ENCODE measurements at places on chromosomes 3 and 15.

DNA sequence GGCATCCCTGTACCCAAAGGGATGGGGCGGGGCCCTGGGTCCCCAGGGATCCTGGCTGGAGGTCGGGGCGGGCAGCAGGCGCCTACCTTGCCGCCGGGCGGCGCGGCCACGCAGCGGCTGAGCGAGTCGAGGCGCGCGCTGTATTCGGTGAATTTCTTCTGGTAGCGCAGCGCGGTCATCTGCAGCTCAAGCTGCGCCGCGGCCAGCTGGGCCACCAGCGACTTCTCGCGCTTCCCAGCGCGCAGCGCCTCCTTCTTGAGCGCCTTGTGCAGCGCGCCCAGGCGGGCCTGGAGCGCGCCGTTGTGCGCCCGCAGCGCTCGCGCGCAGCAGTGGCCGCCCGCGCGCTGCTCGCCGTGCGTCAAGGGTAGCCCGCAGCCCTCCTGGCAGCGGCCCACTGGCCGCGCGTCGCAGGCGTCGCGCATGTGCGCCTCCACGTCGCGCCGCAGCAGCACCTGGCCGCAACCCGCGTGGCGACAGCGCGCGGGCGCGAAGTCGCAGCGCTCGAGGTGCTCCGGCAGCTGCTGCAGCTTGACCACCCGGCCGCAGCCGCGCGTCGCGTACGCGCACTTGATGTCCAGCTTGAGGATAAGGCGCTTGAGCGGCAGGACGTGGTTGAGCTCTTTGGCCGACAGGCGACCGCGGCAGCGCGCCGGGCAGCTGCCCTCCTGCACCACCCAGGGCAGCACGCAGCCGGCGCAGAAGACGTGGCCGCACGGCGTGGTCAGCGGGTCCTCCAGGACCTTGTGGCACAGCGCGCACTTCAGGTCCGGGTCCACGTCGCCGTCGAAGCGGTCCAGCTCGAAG, 522 bp downstream of the PDZRN3 start:
- no peak for DNase-seq

DNA sequence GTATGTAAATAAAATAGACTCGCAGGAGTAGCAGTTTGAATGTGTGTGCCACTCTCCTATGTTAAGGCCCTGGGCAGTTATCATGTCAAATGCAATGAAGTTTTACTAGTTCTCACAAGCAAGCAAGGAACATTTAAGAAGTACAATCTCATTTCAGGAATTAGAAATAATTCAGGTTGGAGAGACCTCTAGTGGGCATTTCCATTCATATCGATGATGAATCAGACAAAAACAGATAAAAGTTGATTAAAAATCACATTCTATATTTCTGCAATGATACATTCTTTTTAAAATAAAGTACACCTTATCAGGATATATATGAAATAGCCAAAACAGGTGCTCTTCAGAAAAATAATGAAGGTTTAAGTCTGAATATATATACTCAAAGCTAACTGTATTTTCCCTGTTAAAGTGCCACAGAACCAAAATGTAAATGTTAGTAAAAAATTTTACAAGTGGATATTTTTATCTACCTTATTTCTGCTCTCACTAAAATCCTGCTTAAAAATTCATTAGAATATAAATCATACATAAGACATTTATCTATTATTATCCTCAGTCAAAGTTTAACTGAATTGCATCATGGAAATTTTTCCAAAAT, 492.4 kb upstream of the FRG2C start:
- DNase-seq = peak; percentile 52

DNA sequence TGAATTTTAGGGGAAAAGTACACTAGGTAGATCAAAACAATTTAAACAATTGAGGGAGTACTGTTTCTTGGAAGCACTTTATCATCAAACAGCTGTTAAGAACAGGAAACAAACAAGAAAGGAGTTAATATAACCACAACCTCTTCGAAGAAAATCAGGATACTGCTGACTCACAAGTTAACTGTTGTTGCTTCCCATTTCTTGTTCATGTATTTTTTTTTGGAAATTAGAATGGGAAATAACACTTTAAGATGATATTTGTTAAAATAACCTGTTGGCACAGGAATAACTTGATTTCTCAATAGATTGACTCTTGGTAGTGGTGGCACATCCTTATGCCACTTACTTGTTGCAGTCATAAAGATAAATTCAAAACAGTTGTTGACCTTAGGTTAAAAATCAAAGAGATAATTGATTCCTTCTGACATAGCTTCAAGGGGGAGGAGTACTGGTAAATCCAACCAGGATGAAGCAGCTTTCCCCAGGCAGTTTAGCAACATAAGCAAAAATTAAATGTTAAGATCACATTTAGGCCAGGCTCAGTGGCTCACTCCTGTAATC, 3.3 kb downstream of the BNIP2 start:
- peak; percentile 46 for DNase-seq

GRCh38 chr3:169657351-169658124, 6.0 kb downstream of the MECOM start:
- no peak for DNase-seq

DNA sequence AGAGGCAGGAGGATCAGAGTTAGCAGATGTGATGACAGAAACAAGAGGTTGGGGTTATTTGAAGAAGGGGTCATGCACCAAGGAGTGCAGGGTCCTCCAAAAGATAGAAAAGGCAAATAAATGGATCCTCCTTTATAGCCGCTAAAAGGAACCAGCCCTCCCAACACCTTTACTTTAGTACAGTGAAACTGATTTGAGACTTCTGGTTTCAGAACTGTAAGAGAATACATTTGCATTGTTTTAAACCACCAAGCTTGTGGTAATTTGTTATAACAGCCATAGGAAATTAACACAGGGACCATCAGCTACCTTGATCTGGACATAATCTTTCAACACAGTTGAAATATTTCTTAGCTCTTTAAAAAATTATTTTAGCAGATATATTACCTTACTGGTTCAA, 166.6 kb downstream of the TIGIT start:
- DNase-seq = no peak

DNA sequence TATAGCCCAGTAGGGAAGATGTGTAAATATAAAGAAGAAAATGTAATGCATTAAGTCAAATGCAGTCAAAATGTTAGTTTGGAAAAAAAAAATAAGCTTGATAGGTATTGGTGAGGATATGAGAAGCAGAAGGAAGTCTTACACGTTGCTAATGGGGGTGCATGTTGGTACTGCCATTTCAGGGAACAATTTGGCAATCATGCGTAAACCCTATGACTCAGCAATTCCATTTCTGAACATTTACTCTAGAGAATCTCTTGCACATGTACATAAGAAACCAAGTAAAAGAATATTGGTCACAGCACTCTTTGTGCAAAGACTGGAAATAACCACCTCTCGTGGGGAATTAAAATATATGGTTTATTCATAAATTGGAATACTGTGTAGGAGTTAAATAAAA, 35.5 kb upstream of the TIMP4 start:
- DNase-seq = peak; percentile 55

GRCh38 chr15:29813009-29813408, 9.3 kb downstream of the TJP1 start:
- DNase-seq = no peak

- no peak for DNase-seq
Observed at GRCh38 chr3:80549173-80549572, 781.4 kb upstream of the ROBO1 start.

GRCh38 chr3:127680798-127681221, 8.1 kb downstream of the ABTB1 start:
- no peak for DNase-seq

DNA sequence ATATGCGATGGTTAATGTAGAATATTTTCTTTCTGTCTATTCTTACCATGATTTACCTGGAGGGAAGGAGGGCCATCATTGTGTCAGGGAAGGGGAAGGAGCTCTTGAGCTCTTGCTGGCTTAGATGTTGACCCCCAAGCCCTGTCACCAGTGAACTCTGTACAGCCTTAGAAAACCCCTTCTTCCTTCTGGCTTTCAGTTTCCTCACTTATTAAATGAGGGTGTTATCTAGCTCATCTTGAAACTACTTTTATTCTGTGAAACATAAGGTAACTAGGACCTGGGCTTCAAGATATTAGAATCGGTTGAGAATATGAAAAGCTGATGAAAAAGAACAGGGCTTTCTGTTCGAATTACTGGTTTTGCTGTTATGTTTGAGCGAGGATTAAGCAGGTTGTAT, 25.1 kb upstream of the UTS2B start:
- DNase-seq = no peak

- no peak for DNase-seq
Observed at GRCh38 chr3:115071601-115072000, 75.5 kb downstream of the ZBTB20 start.

GRCh38 chr15:45648521-45649200, 13.8 kb downstream of the SQOR start:
- no peak for DNase-seq

- no peak for DNase-seq
Observed at GRCh38 chr15:71806452-71806931, 3.9 kb upstream of the NR2E3 start.

DNA sequence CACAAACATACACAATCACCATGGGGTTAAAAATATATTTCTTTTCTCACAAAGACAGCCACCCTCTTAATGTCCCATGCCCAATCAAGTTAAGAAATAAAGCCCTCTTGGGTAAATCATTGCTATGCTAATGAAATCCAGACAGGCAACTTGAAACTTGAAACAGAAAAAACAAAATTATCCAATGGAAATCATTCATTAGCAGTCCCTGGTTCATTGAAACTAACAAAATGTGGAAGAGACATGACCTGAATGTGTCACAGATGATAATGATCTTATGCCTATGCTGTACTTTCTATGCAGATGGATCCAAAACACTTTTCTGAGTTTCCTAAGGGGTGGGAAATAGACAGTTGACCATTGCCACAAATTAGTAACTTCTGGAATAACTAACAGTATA, 983.7 kb downstream of the MCTP2 start:
- no peak for DNase-seq

DNA sequence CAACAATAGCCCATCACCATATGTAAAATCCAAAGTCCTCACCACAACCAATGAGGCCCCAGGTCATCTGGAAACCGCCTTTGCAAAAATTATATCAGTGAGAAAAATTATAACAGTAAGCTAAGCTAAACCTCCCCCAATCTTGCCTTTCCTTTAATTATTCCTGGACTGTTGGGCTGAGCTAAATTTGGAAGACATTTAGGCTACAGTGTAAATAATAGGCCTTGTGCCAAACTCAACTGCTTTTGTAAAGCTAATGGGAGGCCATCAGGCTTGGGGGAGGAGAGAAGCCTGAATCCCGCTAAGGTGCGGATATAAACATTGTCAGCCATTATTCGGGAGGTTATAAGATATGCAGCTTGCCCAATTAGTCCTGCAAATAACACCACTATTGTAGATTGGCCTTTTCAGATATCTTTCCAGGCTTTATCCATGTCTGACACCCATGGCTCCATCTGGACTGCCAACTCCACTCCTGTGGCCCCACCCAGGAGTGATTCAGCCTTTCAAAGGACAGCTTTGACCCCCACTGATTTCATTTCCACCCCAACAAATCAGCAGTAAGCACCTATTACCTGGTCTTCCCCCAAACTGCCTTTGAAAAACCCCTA, 53.0 kb upstream of the CA12 start:
- DNase-seq = no peak

GRCh38 chr3:452221-452620, 255.7 kb downstream of the CHL1 start:
- DNase-seq = no peak

- no peak for DNase-seq
Observed at GRCh38 chr15:28932361-28932760, 46.6 kb downstream of the APBA2 start.

GRCh38 chr15:78540871-78541743, 863 bp downstream of the PSMA4 start:
- no peak for DNase-seq

GRCh38 chr3:14773691-14774128, 45.1 kb upstream of the FGD5 start:
- DNase-seq = no peak

- DNase-seq = no peak
Observed at GRCh38 chr3:108430540-108430939, 79.9 kb downstream of the MYH15 start.

GRCh38 chr3:124926426-124927101, 8.0 kb downstream of the MUC13 start:
- DNase-seq = no peak

- no peak for DNase-seq
Observed at GRCh38 chr3:173750591-173750990, 353.0 kb downstream of the NLGN1 start.

DNA sequence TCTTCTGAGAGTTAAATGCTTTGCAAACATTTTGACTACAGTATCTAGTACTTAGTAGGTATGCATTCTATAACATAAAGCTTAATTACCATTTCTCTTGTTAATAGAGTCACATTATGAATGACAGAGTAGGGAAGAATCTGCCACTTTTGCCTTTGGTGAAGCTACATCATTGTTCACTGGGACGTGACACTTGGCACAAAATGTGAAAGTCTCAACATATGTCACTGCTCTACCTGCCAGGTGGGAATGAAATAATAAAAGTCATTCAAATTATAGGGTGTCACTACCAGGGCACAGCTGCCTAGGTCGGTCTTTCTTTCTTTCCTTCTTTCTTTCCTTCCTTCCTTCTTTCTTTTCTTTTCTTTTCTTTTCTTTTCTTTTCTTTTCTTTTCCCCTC, 17.6 kb downstream of the GPR87 start:
- no peak for DNase-seq

DNA sequence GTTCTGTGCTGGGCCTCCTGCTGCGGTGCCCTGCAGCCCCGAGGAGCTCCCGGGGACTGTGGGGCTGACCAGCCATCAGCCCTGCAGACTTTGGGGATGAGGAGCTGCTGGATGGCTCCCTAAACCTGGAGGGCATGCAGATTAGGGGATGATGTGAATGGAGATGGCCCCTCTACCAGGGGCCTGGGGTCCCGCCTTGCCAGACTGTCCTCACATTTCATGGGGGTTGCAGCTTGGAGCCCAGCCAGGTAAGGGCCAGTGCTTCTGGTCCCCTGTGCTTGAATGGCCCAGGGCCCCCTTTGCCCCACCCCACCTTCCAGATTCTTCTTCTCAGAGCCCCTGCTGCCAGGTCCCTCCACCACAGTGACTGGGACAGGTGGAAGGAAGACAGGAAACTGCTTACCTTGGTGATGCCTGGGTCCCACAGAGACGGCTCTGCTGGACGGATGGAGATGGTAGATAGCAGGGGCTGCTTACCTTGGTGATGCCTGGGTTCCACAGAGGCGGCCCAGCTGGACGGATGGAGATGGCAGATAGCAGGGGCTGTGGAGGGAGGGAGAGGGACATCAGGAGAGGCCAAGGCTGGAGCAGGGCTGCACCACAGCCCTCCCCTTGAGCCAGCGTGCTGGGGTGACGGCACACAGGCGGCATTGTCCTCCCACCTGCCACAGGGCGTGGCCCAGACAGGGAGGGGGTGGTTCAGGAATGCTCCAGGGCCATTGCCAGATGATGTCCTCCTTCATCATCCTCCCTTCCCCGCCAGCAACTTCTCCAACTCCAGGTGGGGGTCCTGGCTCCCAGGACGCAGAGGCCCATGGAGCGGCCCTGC, at the start of gene SPTBN5:
TSS of gene SPTBN5 (minus strand) at position 632 of the 829 bp plus-strand sequence. CDS start at position 76, 556 bp downstream.
- DNase-seq = no peak

DNA sequence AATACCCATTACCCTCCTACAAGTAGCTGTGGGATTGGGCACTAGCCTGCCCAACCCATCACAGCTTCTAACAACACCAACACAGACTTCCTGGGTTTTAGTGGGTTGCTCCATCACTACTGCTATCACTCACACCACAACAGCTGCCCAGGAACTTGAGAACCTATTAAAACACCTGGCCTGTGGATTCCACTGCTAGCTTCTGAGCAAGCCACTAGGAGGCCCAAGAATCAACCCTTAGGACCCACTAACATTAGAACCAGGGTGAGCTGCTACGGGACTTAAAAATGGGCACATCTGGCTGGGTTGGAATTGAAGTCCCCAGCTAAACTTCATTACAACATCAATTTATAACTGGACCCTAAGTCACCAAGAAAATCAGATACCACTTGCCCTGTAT, 113.2 kb upstream of the TP63 start:
- DNase-seq = no peak

Data from Kasumi-1 (cell line).